ENCODE measurements at places on chromosomes 7 and 10.

DNA sequence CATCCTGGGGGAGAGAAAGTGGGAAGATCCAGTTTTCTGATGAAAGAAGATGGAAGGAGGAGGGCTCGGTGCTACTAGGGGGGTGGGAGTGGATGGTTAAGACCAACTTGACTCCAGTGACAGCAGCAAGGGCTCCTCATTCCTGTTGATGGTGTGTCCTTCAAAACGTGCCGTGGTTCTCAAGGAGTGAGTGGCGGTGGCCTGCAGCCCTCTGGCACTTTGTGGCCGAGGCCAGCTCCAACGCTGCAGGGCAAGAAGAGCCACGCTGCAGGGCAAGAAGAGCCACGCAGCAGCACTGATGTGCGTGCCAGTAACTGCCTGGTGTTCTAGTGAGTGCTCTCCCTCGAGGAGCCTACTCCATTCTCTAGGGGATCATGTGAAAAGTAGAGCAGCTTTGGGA, 72.1 kb downstream of the GRK5 start:
- DNase-seq, result no peak

- DNase-seq, result no peak
Observed at GRCh38 chr7:8363407-8364015, 69.9 kb upstream of the NXPH1 start.

GRCh38 chr10:10293481-10293951, 724.2 kb upstream of the CELF2 start:
- no peak for DNase-seq

DNA sequence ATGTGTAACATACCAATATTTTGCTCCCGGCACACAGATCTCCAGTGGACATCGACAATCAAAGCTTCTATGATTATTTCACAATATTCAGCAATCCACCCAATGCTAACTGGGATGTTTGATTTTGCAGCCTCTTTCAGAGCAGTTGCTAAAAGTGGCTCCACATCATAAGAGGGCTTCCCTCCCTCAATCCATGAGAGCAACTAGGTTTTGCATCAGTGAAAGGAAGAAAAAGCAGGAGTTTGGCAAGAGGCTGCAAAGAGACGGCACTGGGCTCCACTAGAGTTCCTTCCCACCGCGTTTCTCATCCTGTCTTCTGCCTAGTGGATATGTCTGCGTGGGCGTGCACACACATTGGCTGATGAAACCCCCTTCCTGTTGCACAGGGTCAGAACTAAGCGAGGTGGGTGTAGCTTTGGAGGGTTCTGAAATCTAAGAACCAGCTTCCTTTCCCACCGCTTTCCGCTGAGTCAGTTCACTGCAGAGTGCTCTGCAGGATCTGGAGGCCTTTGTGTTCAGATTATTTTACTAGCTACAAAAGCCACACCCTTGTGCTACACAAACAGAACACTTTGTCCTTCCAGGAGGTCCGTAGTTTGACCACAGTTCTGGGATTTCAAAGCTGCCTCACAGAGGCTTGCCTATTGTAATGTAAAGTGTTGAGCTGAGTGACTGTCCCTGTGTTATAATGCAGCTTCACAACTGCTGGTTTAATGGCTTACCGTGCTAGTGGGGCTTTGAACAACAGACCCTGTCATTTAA, 28.1 kb downstream of the ARL4A start:
- DNase-seq, result peak; percentile 81

- no peak for DNase-seq
Observed at GRCh38 chr10:68543004-68543918, 15.9 kb upstream of the SLC25A16 start.

DNA sequence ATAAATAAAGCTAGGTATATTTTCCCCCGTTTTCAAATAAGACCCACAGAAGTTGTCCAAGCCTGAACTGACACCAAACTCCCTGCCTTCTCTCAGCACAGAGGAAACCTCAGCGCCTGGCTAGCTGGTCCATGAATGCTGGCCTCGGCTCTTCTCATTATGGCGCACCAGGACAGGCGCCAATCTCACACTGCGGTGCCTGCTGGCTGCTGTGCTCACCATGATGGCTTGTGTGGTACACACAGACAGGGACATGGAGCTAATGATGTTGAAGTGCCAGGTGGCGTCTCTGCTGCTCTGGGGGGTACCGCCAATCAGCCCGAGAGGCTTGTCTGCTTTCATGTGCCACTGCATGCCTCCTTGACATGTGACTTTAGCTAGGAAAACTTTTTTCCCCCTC, 43.2 kb upstream of the USP6NL start:
- DNase-seq, result no peak
